Brain pericyte (primary cell): ENCODE measurements at places on chromosomes 1 and 21.

- no peak for DNase-seq
Measured at GRCh38 chr1:211928993-211929637, 98.6 kb upstream of the LPGAT1 start.

- no peak for DNase-seq
Measured at GRCh38 chr1:209755926-209756614, at the start of gene TRAF3IP3. Gene TRAF3IP3 (plus strand): TSS chr1:209756053. CDS start chr1:209760040, 3,987 bp downstream.

DNA sequence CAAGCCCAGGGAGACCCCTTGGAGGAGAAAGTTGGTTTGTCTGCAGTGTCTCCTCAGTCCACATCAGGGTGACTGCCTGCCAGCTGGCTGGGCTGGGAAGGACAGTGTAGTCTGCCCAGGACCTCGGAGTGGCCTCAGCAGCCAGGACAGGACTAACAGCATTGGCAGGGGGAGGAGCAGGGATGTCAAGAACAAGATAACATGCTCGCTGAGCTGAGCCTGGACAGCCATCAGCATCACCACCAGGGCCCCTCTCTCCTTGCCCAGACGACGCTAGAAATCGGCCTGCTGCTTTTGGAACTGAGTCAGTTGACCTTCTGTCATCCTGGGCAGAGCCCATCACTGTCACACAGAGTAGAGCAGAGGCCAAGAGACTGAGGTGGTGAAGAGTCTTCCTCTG is 83.6 kb upstream of the CNTN2 start:
- no peak for DNase-seq

DNA sequence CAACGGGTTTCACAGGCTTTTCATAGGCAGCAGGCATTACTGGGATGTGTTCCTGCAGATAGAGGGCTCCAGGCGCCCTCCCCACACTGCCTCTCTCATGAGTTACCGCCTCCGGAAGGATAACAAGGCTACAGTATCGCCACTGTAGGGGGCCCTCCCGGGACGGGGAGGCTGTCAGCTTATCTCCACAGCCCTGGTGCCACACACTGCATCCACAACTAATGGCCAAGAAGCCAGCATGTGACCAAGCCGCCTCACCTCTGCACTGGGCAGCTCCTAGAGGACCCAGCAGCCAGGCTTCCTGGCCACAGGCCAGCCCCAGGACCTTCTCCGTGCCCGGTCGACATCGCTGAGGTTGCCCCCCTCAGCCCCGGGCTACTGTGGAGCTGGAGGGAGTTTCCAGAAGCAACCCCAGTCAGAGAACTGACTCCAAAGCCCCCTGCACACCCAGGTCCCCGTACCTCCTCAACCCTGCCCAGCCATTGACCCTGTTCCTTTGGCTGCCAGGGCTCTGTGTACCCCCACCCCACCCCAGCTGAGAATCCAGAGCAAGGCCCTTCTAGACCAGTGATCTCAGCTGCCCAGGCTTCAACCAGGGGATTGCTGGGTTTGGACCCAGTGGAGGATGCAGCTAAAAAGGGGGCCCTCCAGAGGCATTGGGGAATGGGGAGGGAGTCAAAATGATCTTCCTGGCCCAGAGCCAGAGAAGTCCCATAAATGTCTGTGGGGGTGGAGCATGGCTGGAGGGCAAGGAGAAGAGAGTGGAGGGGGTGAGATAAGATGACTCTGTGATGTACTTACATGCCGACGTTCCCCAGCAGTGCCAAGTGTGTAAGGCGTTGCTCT is 45.0 kb downstream of the NEK2 start:
- DNase-seq = no peak

DNA sequence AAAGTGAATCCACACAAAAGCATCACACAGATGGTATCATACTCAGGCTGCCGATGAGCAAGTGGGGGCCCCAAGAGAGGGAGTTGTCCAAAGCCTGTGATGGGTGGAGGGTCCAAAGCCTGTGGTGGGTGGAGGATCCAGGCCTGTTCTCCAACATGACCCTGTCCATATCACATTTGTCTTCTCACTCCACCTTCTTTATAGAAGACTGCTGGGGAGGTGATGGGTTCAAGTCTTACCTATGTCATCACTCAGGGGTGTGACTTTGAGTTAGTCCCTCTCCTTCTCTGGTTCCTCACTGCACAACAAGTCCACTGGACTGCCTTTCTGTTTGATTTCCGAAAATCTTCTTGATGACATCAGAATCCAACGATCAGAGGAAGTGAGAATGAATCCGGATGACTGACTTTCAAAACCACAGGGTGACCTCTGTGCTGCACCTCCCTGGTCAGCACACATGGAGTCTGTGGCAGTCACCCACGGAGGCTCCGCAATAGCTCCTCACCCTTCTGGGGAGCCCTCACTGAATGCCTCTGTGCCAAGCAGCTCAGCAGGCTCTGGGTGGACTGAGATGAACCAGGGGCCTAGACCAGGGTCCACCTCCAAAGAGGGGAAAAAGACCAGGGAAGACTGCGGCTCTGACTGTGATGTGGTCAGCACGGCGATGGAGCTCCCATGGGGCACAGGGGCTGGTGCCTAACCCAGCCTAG is 166.8 kb downstream of the HIVEP3 start:
- DNase-seq = peak; percentile 47

- no peak for DNase-seq
Measured at GRCh38 chr1:9182784-9183257, 51.8 kb upstream of the H6PD start.

DNA sequence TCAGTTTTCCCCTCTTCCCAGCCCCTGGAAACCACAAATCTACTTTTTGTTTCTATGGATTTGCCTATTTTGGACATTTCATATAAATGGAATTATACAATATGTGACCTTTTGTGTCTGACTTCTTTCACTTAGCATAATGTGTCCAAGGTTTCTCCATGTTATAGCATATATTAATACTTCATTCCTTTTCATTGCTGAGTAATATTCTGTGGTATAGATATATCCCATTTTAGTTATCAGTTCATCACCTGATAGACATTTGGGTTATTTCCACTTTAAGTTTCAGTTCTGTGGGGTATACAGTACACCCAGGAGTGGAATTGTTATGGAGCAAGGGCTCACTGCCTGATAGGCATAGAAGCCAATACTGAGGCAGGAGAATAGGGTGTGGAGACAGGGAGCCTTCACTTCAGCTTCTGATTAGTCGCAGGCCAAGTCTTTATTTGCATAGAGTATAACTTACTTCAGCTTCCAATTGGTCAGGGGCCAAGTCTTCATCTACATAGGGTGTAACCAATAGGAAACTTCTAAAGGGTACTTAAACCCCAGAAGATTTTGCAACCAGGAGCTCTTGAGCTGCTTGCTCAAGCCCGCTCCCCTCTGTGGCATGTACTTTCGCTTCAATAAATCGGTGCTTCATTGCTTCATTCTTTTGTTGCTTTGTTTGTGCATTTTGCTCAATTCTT is 8.3 kb upstream of the NVL start:
- no peak for DNase-seq

- no peak for DNase-seq
Measured at GRCh38 chr1:156914440-156914856, 6.0 kb upstream of the LRRC71 start.
